ENCODE measurements at places on chromosomes 2 and 18. TPM values are rescaled to one million over a fixed set of nuclear protein-coding genes. Genes with fewer than 3 reads are reported as not detected.

CNDP2 gene
- 73.6 TPM for polyA plus RNA-seq

KIF5C gene
- polyA plus RNA-seq, result not detected

IL37 gene
- not detected for polyA plus RNA-seq

PSMA8 gene
- not detected for polyA plus RNA-seq

All from K562 (cell line).